Pulmonary artery endothelial cell (primary cell): ENCODE measurements at places on chromosomes 4 and X. TPM values are rescaled to one million over a fixed set of nuclear protein-coding genes. Genes with fewer than 3 reads are reported as not detected.

VCX3A gene
- total RNA-seq: not detected in 2 replicates

GRCh38 chrX:103503853-103504207 is 15.5 kb downstream of the RAB40A start:
- DNase-seq: no peak

DNA sequence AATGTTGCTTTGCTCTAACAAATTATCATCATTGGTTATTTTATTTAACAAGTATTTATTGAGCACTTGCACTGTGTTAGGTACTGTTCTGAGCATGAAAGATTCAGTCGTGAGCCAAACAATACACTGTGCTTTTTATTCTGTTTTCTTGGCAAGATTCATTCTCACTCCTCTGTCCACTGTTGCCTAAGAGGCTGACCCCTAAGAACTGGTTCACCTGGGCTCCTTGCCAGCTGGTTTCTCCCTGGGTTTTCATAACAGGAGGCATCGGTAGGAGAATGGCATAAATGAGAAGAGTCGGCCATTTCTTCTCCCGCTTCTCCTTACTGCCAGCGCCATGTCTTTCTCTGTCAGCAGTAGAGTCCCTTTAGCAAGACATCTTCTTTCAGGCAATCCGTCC is 243.7 kb upstream of the DIAPH2 start:
- DNase-seq: no peak

- peak; percentile 63 for DNase-seq
These were observed 64.7 kb downstream of the TBC1D14 start for GRCh38 chr4:6974138-6974848.

DNA sequence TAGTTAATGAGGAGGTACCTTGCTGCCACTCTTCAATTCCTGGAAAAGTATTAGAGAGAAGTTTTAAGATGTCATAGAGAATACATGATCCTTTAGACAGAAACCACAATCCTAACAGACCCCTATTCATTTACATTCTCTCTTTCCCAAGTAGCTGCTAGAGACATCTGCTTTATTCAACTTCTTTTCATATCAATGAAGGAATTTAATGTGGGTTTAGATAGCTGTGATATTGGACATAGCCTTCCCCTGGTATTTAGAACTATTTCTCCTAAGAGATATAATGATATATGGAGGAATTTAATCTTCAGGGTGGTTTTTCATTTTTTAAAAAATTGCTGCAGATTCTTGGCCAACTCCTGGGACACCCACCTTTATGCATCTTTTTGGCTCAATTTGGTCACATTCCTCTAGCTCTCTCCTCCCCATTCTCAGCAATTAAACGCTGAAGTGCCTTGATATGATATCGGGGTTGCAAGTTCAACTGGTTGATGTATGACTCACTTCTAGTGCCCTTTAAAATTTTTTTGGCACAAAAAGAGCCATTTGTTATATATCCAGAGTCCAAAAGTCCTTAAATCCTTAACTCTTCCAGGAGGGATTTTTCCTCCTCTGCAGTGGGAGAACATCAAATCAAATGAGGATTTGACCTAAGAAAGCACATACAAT is 57.6 kb downstream of the DOCK11 start:
- no peak for DNase-seq
